ENCODE measurements at places on chromosomes 6 and 20.

GRCh38 chr6:21123507-21124436 is 469.8 kb upstream of the SOX4 start:
- no peak for DNase-seq

GRCh38 chr6:144149894-144150709 is at the start of gene STX11:
Gene STX11 (plus strand): TSS chr6:144150517. CDS start chr6:144186628, 36,111 bp downstream.
- peak; percentile 56 for DNase-seq

DNA sequence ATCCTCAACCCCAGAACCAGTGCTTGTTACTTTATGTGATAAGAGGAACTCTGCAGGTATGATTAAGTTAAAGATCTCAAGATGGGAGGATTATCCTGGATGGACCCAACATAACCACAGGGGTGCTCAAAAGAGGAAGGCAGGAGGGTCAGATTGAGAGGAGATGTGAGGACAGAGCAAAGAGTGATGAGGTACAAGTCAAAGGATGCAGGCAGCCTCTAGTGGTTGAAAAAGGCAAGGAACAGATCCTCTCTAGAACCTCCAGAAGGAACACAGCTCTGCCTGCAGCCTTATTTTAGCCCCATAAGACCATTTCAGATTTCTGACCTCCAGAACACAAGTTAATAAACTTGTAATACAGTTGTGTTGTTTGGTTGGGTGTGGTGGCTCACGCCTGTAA is 41.2 kb downstream of the PDSS2 start:
- DNase-seq = no peak

GRCh38 chr6:127131772-127132376 is 13.4 kb downstream of the RSPO3 start:
- no peak for DNase-seq

DNA sequence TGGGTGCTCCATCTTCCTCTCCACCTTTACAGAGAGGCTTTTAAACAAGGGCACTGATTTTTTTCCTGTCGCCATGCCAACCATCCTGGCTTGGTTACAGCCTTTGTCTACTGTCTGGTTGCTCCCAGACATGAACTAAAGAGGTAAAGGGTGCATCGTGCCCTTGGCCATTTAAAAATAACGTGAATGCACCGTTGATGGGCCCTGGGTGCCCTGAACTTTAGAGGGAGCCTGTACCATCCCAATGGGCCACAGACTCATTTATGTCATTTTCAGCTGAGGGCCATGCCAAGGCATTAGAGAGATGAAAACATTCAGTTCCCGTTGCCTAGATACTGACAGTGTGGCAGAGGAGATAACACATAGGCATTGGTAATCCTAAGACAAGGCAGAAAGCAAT is 23.3 kb downstream of the TMC2 start:
- DNase-seq = no peak

GRCh38 chr20:53750827-53751619 is 157.4 kb upstream of the ZNF217 start:
- no peak for DNase-seq

DNA sequence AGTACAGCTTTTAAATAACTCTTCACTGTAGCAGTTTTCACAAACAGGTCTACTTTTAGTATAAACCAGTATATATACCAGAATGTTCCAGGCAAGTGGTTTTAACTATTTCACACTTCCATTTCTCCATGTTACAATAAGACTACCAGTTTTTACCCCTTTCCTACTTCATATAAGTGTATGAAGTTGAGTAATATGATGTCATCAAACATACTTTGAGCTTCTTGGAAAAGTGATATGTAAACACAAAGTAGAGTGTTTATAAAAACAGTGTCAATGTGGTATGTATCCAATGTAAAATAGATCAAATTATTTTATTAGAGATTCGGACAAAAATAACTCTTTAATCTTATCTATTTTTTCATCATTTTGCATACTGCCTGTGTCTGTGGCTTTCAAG is 2.5 kb upstream of the PAQR8 start:
- DNase-seq = no peak

DNA sequence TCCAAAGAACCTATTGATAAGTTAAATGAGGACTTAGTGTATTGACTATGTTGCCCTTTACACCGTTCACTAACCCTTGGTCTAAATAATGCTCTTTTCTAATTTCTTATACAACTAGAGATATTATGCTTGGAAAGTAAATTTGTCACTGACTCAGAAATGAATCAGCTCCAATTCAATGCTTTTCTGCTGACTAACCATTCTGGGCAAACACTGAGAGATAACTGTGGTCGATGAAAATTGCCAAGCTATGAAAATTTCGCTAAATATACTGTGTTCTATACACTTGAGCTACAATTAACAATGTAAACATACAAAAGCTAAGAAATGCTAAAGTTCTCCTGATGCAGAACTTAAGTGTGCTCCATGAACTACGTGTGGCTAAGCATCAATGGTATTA is 23.1 kb upstream of the FBXO9 start:
- no peak for DNase-seq

DNA sequence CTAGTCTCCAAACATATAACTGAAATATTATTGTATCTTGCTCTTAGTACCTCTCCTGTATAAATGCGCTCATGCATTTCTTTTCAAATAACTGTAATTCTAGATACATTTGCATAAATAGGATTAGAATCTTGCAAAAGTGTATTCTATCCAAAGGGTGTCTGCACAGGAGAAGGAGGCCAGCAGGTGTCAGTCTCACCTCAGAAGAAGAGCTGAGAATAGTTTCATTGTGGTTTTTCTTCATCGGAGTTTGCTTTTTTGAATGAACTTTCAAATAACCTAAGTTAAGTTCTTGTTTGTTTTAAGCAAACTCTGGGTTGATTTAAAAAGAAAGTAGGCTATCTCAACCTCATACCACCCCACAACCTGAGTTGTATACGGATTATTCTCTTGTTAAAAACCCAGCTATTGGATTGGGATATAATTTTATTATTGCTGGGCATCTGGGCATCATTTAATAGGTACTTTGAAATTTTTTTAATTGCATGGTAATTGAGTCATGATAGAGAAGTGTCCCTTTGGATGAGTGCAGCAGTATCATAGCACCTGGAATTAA is 125.0 kb upstream of the MLIP start:
- no peak for DNase-seq

DNA sequence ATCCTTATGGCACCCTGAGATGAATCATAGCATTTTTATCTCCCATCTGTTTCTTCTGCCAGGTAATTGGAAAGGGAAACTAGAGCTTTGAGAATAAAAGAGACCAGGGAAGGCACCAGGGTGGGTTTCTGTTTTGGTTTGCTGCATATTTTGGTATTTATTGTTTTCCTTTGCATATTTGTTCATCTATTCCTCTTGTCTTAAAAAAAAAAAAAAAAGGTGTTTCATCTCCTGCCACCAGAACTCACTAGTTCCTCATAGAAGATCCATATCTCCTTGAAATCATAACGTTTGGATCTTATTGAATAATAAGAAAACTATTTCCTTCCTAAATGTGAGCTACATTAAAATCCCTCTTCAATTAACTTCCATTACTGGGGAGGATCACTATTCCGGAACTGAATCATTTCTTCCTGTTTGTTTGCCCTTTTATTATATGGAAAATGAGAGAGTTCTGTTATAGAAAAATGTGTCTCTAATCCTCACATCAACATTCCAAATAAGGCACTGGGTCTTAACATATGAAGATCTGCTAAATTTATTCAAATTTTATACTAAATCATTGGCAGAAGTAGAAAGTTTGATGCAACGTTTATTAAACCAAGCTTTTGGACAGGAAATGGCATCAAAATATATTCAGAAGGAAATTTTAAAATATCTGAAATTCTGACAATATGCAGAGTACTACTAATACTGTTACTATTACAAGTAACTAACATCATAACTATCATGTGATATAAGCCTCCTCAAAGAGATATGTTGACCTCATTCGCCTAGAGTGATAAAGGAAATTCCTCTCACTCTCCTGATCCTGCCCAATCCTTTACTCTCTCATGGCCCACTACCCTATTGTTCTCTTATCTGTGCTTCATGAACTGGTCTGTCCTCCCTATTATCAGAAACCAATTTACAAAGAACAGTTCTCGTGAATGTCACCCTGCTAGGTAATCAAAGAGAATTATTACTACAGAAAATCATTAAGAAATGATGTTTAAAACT is 229.4 kb upstream of the RSPO3 start:
- no peak for DNase-seq

GRCh38 chr6:12137480-12137879 is 125.4 kb downstream of the HIVEP1 start:
- no peak for DNase-seq

DNA sequence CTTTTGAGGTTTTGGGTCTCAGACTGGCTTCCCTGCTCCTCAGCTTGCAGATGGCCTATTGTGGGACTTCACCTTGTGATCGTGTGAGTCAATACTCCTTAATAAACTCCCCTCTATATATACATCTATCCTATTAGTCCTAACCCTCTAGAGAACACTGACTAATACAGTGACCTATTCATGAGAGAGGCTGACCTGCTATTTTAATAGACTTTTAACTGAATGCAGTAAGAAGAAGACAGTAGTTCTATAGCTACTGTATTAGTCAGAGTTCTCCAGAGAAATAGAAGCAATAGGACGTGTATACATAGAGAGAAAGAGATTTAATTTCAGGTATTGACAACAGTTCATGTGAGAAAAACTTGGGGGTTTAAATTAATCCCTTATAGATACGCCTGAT is 53.3 kb upstream of the SMLR1 start:
- no peak for DNase-seq

- no peak for DNase-seq
Measured at GRCh38 chr6:30656513-30656912, 9.6 kb downstream of the C6orf136 start.

GRCh38 chr6:3358413-3359100 is 98.3 kb downstream of the SLC22A23 start:
- DNase-seq = no peak

GRCh38 chr20:63045991-63046390 is 39.2 kb upstream of the BHLHE23 start:
- no peak for DNase-seq

- no peak for DNase-seq
Measured at GRCh38 chr6:6725468-6726209, 137.1 kb downstream of the LY86 start.

GRCh38 chr20:63129376-63129965 is 86.5 kb downstream of the YTHDF1 start:
- DNase-seq = no peak

- no peak for DNase-seq
Measured at GRCh38 chr20:4912380-4913142, 88.7 kb downstream of the SLC23A2 start.

DNA sequence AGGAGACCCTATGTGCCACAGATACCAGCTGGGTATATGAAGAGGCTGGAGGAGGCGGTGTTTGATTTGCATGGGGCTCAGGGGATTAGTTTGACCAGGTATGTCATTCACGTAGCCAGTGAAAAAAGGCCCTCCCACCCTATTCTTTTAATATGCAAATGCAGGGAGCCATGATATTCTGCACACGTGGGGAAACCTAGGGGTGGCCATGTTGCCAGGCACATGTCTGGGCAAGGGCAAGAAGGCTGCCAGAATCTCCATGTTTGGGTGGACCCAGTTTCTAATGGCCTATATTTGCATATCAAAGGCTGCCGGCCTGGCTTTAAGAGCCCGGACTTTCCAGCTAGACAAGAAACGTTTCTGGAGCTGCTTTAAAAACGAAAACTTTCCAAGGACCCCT is 60.4 kb downstream of the SOX4 start:
- no peak for DNase-seq

DNA sequence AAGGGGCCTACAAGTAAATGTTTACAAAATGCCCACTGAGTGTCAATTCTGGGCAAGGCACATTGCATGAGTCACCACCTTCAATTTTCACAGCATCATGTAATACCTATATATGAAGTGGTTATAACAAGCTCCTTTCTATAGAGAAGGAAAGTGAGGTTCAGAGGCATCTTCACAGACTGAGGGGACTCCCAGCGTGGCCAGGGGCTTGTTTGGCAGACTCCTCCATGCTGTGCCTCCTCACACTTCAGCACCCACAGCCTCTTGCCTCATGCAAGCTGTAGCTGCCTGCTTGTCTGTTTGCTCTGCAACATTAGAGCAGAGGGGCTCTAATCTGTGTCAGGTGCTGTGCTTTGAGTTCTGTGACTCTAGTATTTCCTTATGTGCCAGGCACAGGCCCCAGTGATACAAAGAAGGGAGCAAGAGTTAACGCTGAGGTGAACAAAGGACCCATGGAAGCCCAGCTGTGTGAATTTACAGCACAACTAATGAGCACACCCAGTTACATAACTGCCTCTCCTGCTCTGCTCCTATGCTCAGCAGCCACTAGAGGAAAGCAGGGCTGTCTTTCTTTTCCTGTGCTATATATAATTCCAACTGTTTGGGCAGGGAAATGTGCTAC is 72.3 kb downstream of the ZHX3 start:
- no peak for DNase-seq

GRCh38 chr6:52590152-52590891 is 13.5 kb upstream of the TRAM2 start:
- no peak for DNase-seq

- no peak for DNase-seq
Measured at GRCh38 chr6:43779852-43780236, 9.8 kb downstream of the VEGFA start.

- DNase-seq = no peak
Measured at GRCh38 chr20:34579191-34579978, 20.9 kb downstream of the MAP1LC3A start.

- DNase-seq = no peak
Measured at GRCh38 chr6:113805173-113805790, 51.9 kb upstream of the MARCKS start.

DNA sequence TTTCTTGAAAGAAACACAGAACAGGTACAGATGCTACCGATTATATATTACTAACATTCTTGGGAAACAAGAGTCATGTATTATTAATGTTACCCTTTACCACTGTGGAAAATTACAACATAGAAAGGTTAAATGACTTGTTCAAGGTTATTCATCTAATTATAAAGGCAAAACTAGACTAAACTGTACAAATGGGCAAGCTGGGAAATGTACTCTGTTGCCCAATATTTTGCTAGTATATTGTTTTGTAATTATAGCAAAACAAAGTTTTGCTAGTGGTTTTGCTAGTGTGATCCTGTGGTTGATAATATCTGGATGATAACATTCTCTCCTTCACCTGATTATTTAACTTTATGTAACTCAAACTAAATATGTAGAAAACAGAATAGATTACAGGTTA is 96.5 kb downstream of the TINAG start:
- no peak for DNase-seq

DNA sequence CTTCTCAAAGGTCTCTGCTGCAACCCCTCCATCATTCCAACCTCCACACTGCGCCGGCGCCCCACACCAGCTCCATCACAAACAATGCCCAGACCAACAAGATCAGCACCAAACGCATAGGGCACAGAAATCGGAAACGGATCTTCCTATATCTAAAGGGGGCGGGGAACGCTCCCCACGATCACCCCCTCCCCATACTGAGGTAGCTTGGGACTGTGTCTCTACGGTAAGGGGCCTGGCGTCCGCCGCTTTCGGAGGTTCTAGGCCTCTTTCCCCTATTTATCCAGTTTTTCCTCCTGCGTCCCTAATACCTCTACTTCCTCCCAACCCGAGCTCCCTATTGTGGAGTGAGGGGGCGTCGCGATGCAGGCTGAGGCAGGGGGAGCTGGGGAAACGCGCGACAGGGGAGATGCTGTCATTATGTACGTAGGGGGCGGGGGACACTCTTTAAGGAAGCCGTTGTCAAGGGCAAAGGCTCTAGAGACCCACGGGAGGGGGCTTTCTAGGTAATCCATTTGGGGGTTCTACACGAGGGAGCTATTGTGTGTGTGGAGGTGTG is 909 bp downstream of the DNAAF9 start:
- no peak for DNase-seq

Data from stimulated activated CD4-positive, alpha-beta T cell treated with anti-CD3 and anti-CD28 coated beads, Interleukin-15, amount 100 ng/mL, for 1 hour (primary cell).